SJSA1 (cell line): ENCODE measurements at places on chromosomes 4 and X. TPM values are rescaled to one million over a fixed set of nuclear protein-coding genes. Genes with fewer than 3 reads are reported as not detected.

The PCDH19 gene
- total RNA-seq: not detected in 2 replicates

The FLNA gene
- 918 and 1,686 TPM in 2 replicates for total RNA-seq

DNA sequence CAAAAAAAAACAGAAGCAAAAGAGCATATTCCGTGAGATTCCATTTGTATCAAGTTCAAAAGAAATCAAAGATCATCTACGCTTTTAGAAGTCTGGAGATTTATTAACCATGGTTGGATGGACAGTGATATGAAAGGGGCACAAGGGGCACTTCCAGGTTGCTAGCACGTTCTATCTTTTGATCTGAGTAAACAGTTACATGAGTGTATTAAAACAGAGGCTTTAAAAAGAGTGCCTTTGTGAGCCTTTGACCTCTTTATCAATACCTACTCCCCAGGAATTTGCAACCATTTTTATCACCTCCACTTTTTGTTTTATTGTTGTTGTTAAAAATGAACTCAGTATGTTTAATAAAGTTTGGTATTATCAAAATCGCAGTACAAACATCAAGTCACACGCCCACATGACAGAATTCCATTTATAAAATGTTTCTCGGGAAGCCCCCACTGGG is 72.4 kb upstream of the UCP1 start:
- no peak overlapping the region for H3K4me3 ChIP-seq
- H3K27ac ChIP-seq: no peak overlapping the region
- no peak for DNase-seq
- H3K4me1 ChIP-seq: no peaks in the 10 kb centered on the region

- H3K27ac ChIP-seq: no peak overlapping the region
- peaks cover 23% of the 10 kb centered on the region for H3K4me1 ChIP-seq
- DNase-seq: no peak
- no peak overlapping the region for H3K4me3 ChIP-seq
- no peaks in the 10 kb centered on the region for H3K36me3 ChIP-seq
- no peaks in the 10 kb centered on the region for H3K27me3 ChIP-seq
Measured at GRCh38 chrX:13093529-13094140, 49.2 kb upstream of the FAM9C start.

GRCh38 chr4:102263024-102263787 is 82.1 kb downstream of the SLC39A8 start:
- no peak overlapping the region for H3K27ac ChIP-seq
- H3K27me3 ChIP-seq: no peaks in the 10 kb centered on the region
- H3K4me3 ChIP-seq: no peak overlapping the region
- no peaks in the 10 kb centered on the region for H3K36me3 ChIP-seq
- peaks cover 22% of the 10 kb centered on the region for H3K4me1 ChIP-seq
- DNase-seq: no peak

DNA sequence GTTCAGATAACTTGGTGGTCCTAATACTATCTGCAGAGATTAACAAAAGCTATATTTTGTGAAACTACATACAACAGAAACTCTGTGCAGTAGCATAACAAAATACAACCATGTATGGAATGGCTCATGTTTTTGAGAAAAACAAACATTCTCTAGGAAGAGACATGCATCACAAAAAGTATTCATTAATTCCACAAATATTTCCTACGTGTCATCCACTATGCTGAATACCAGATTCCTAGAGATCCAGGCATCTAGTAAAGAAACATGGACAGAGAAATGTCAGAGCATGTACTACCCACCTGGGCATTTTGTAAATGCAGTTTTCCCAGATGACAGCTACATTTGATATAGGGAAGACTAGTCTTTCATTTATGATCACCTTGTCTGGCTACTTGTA is 248.1 kb downstream of the OPHN1 start:
- H3K4me3 ChIP-seq: no peak overlapping the region
- no peak overlapping the region for H3K27ac ChIP-seq
- H3K27me3 ChIP-seq: no peaks in the 10 kb centered on the region
- H3K4me1 ChIP-seq: peaks cover 22% of the 10 kb centered on the region
- no peaks in the 10 kb centered on the region for H3K36me3 ChIP-seq

DNA sequence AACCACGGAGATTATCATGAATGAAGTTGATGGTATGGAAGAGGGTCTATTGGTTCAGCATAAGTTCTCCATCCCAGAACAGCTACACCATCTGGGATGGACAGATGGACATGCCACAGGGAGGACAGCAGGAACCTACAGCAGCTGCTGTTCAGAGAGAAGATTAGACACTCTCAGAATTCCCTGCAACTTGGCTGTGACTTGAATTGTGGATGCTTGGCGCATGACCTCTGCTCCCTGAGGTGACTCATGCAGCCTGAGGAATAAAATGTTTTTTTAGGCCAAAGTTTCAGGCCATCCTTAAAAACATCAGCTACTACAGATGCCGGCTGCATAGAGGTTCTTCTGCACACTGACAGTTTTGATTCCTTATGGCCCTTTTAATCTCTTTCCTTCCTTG is 97.3 kb downstream of the RS1 start:
- H3K4me1 ChIP-seq: no peaks in the 10 kb centered on the region
- H3K27me3 ChIP-seq: no peaks in the 10 kb centered on the region
- H3K27ac ChIP-seq: no peak overlapping the region
- H3K36me3 ChIP-seq: no peaks in the 10 kb centered on the region
- DNase-seq: no peak
- H3K4me3 ChIP-seq: no peak overlapping the region

DNA sequence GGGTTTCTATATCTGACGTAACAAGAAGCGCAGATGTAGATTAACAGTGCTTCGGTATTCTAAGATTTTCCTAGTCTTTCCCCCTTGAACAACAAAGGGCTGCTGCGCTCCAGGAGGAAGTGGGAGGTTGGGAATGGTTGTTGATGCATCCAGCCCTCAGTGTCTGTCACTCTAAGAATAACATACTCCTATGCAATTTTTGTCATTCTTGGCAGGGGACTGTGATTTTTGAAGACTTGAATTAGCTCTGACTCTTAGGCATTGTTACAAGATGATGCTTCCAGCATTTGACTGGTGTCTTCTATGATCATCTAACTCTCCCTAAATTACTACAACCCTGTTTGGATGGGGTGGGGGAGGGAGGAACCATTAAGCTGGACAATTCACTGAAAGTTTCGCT is 394.2 kb downstream of the ARHGAP24 start:
- H3K4me3 ChIP-seq: no peak overlapping the region
- no peak overlapping the region for H3K27ac ChIP-seq
- no peak for DNase-seq
- no peaks in the 10 kb centered on the region for H3K27me3 ChIP-seq
- H3K4me1 ChIP-seq: no peaks in the 10 kb centered on the region

DNA sequence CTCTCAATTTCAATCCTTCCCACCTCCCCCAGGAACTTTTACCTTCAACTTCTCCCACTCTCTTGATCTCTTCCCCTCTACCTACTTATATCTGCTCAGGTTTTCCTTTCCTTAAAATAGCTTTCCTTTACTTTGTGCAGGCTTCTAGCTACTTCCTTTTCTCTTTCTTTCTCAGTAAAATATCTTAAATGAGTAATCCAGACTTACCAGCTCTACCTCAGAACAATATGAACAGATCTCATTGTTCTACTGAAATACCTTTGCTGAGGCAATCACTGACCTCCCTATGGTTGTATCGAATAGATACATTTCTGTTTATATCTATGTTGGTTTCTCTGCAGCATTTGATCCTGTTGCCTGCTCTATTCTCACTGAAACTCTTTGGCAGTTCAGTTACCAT is 86.7 kb upstream of the WDR44 start:
- no peaks in the 10 kb centered on the region for H3K4me1 ChIP-seq
- H3K4me3 ChIP-seq: no peak overlapping the region
- H3K27me3 ChIP-seq: no peaks in the 10 kb centered on the region

GRCh38 chrX:41384051-41384705 is 50.2 kb downstream of the DDX3X start:
- no peaks in the 10 kb centered on the region for H3K27me3 ChIP-seq
- DNase-seq: peak; percentile 44
- H3K4me1 ChIP-seq: peaks cover 25% of the 10 kb centered on the region
- H3K4me3 ChIP-seq: no peak overlapping the region

DNA sequence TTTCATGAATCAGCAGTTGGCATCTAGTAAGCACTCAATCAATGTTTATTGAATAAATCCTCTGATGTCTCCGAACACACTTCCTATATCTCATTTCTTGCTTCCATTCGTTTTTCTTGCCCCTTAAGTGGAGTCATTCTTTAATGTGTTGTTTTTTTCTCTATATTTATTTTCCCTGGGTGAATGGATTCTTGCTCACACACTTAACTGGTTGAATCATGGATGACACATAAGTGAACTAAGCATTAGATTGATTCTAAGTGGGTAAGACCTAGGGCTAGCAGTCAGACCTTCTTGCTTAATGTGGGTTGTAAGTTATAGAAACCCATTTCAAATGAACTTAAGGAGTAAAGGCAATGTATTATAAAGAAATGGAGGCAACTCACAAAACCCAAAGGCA is 111.1 kb downstream of the RTL3 start:
- H3K36me3 ChIP-seq: no peaks in the 10 kb centered on the region
- DNase-seq: no peak
- no peak overlapping the region for H3K27ac ChIP-seq
- H3K4me3 ChIP-seq: no peak overlapping the region
- no peaks in the 10 kb centered on the region for H3K27me3 ChIP-seq
- no peaks in the 10 kb centered on the region for H3K4me1 ChIP-seq

GRCh38 chr4:158016511-158016910 is 156.3 kb downstream of the GASK1B start:
- H3K27ac ChIP-seq: no peak overlapping the region
- peaks cover 31% of the 10 kb centered on the region for H3K4me1 ChIP-seq
- no peaks in the 10 kb centered on the region for H3K27me3 ChIP-seq
- H3K4me3 ChIP-seq: no peak overlapping the region
- H3K36me3 ChIP-seq: no peaks in the 10 kb centered on the region

DNA sequence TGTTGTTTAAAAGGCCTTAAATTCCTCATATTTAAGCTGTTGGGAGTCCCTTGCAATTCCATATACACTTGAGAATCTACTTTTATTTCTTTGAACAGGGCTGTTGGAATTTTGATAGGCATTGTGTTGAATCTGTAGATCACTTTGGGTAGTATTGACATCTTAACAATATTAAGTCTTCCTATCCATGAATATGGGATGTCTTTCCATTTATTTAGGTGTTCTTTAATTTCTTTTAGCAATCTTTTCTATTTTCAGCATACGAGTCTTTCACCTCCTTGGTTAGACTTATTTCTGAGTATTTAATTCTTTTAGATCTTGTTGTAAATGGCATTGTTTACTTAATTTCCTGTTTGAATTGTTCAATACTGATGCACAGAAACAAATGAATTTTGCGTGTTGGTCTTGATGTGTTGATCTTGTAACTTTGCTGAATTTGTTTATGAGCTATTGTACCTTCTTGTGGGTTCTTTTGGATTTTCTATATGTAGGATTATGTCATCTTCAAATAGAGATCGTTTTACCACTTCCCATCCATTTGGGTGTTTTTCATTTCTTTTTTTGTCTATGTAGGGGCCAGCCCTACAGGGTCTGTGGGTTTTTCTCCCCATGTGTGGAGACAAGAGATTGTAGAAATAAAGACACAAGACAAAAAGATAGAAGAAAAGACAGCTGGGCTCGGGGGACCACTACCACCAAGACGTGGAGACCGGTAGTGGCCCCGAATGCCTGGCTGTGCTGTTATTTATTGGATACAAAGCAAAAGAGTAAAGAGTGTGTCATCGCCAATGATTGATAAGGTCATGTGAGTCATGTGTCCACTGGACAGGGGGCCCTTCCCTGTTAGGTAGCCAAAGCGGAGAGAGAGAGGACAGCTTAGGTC is 18.2 kb upstream of the CTBP1 start:
- no peaks in the 10 kb centered on the region for H3K4me1 ChIP-seq
- H3K27me3 ChIP-seq: no peaks in the 10 kb centered on the region
- H3K4me3 ChIP-seq: no peak overlapping the region
- no peaks in the 10 kb centered on the region for H3K36me3 ChIP-seq
- no peak overlapping the region for H3K27ac ChIP-seq
- DNase-seq: no peak

- peaks cover 6% of the 10 kb centered on the region for H3K4me1 ChIP-seq
- no peaks in the 10 kb centered on the region for H3K36me3 ChIP-seq
- DNase-seq: no peak
- no peak overlapping the region for H3K27ac ChIP-seq
Measured at GRCh38 chr4:149791851-149792250, 23.8 kb downstream of the IQCM start.

The ADAD1 gene
- total RNA-seq: not detected in 2 replicates

- no peaks in the 10 kb centered on the region for H3K27me3 ChIP-seq
- no peak overlapping the region for H3K4me3 ChIP-seq
- DNase-seq: no peak
- H3K27ac ChIP-seq: no peak overlapping the region
- no peaks in the 10 kb centered on the region for H3K4me1 ChIP-seq
Measured at GRCh38 chr4:33060674-33061542, 2340.7 kb downstream of the PCDH7 start.

- DNase-seq: peak; percentile 91
- peaks cover 14% of the 10 kb centered on the region for H3K4me1 ChIP-seq
- no peaks in the 10 kb centered on the region for H3K27me3 ChIP-seq
- H3K4me3 ChIP-seq: peak overlapping the region; percentile 81
Measured at GRCh38 chr4:182448281-182449151, 205.3 kb downstream of the TENM3 start.

DNA sequence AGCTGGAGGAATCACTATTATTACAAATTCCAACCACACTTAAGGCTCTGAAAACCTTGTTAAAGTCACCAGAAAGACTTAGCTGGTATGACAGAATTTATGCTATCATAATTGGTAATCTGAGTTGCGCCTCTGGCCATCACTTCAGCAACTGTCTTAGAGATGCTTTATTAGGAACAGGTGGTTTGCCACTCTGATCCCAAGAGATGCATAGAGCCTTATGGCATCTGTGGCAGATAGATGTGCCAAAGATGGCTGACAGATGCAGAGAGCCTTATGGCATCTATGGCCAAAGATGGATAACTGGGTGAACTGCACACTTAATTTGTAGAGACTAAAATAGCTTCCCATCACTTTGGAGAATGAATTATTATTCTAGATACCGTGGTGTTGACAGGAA is 32.3 kb upstream of the PLAC8 start:
- no peak for DNase-seq
- H3K27ac ChIP-seq: no peak overlapping the region

GRCh38 chrX:76454456-76454927 is 27.0 kb downstream of the MAGEE1 start:
- no peak overlapping the region for H3K4me3 ChIP-seq
- DNase-seq: no peak
- H3K27ac ChIP-seq: no peak overlapping the region
- H3K36me3 ChIP-seq: no peaks in the 10 kb centered on the region

DNA sequence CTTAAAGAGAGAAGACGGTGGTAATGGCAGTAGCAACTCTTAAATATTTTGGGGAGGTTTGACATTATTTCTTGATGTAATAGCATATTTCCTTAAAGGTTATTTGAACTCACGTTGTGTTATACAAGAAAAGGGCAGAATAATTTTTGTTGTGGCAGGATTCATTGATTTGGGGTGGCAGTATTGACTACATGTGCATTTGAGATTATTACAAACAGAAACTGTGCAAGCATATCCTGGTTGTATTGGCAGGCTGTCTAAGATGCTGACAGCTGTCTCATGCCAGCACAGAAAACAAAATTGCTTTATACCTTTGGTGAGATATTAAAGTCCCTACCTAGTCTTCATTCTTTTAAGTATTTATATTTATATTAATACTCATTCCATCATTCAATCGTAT is 300.7 kb upstream of the MAGEC2 start:
- H3K27ac ChIP-seq: no peak overlapping the region
- H3K4me3 ChIP-seq: no peak overlapping the region
- no peaks in the 10 kb centered on the region for H3K27me3 ChIP-seq
- H3K4me1 ChIP-seq: no peaks in the 10 kb centered on the region
- DNase-seq: no peak
- H3K36me3 ChIP-seq: no peaks in the 10 kb centered on the region

GRCh38 chrX:110175696-110176095 is 142.2 kb downstream of the AMMECR1 start:
- H3K36me3 ChIP-seq: no peaks in the 10 kb centered on the region
- H3K27ac ChIP-seq: no peak overlapping the region
- peaks cover 15% of the 10 kb centered on the region for H3K4me1 ChIP-seq
- no peak overlapping the region for H3K4me3 ChIP-seq

The HDAC6 gene
- 47.9 and 77.7 TPM in 2 replicates for total RNA-seq
